Activated CD4-positive, alpha-beta T cell treated with anti-CD3 and anti-CD28 coated beads, Interleukin-2, amount 50 U/mL, for 48 hours (primary cell): ENCODE measurements at places on chromosomes 5 and 9.

DNA sequence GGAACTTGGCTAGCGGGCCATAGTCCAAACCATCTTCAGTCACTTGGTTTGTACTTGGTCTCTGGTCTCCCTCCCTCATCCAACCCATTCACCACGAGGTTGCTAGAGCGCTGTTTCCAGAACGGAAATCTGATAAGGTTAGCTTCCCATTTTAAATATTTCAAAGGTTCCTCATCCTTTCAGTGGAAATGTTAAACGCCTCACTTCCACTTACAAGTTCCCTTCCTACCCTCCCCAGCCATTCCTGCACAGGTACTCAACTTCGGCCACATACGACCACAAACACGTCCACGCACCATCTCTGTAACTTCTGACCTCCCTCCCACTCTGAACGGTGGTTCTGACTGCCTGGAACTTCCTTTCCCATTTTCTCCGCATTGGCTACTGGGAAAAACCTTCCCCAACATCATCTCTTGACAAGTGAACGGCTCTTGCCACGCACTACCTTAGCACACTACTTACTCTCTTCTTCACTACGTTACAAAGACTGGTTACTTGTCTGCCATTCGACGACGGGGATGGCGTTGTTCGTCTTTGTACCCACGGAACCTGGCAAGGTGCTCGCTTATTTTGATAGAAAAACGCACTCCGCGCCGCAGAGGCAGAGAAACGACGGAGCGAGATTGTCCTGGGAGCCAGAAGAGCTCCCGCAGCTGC lies 629 bp downstream of the CCNH start:
- peak; percentile 19 for DNase-seq

DNA sequence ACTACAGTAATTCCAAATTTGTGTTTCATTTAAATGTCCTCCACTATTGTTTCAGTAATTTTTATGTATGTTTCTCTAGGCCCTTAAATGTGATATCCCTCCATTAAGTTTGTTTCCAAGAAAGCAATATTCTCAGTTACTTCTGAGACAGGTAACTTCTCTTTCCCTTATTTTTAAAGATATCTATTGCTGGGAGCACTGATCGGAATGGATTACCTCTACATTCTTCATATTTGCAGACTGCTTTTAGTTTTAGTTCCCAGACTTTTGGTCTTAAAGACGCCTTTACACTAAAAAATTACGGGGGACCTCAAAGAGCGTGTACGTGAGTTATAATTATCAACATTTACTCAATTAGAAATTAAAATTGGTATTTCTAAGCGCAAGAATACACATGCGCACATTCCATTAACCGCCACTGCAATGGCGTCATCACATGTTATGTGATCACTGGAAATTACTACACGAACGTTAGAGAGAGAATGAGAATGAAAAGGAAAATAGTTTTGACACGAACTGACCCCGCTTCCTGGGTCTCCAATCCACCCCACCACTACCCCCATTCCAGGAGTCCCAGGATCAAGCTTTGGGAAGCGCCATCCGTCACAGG lies 519 bp upstream of the RAD50 start:
- DNase-seq = no peak

GRCh38 chr9:93320591-93321219 lies 130.8 kb upstream of the FAM120A start:
- DNase-seq = no peak

- DNase-seq = no peak
Measured at GRCh38 chr5:116765441-116765840, 190.8 kb upstream of the SEMA6A start.

- peak; percentile 66 for DNase-seq
Measured at GRCh38 chr9:99057665-99058625, 47.0 kb upstream of the TGFBR1 start.

GRCh38 chr5:137101544-137101943 lies 397.6 kb downstream of the SPOCK1 start:
- DNase-seq = no peak

DNA sequence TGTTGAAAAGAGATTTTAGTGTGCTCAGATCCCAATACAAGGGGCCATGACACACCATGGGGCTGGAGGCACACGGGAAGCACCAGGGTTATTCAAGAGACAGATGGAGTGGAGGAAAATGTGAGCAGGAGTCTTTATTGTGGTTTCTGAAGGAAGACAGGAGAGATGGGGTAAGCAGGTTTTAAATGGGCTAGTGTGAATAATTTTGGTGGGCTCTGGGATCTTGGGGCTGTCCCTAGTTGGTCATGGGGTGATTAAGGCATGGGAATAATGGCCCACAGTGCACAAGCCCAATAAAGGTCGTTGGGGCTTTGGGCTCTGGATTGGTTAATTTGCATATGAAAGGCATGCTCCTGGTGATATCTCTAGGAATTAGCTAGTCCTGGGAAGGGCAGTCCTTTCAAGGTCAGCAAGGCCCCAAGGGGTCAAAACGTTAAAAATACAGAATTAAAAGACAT lies 3.6 kb upstream of the SCGB3A2 start:
- no peak for DNase-seq

DNA sequence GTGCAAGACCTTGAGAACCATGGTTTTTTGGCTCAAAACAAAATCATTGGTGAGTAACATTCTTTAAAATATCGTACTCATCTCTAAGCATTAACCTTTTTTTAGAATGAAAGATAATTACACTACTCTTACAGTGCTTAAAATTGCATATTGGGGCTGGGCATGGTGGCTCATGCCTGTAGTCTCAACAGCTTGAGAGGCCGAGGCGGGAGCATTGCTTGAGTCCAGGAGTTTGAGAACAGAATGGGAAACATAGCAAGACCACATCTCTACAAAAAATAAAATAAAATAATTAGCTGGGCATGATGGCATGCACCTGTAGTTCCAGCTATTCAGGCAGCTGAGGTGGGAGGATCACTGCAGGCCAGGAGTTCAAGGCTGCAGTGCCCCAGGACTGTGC lies 2.9 kb upstream of the RECK start:
- no peak for DNase-seq

- no peak for DNase-seq
Measured at GRCh38 chr9:85024374-85024773, 354.8 kb downstream of the NTRK2 start.
